ENCODE measurements at places on chromosomes 5 and 9. TPM values are rescaled to one million over a fixed set of nuclear protein-coding genes. Genes with fewer than 3 reads are reported as not detected.

IRX4 gene
- total RNA-seq = not detected

PCDHGB7 gene
- total RNA-seq = 24.7 TPM

CHSY3 gene
- total RNA-seq = 32.5 TPM

CXXC5 gene
- total RNA-seq = 40.0 TPM

MIGA2 gene
- total RNA-seq = 21.8 TPM

ASPN gene
- 113 TPM for total RNA-seq

CLIC3 gene
- total RNA-seq = 3.8 TPM

PCDHB3 gene
- total RNA-seq = 2.0 TPM

OTP gene
- not detected for total RNA-seq

SEMA6A gene
- total RNA-seq = 28.5 TPM

WDR70 gene
- total RNA-seq = 26.3 TPM

Data from aorta (tissue), 5 donors.